Cerebellar cortex (tissue), 1 donor: ENCODE measurements at places on chromosomes 12 and 14.
A peak's percentile ranks its signal among the peaks of the same experiment; 100 is the strongest.

GRCh38 chr12:28242129-28242495 lies 51.9 kb downstream of the CCDC91 start:
- DNase-seq: no peak

DNA sequence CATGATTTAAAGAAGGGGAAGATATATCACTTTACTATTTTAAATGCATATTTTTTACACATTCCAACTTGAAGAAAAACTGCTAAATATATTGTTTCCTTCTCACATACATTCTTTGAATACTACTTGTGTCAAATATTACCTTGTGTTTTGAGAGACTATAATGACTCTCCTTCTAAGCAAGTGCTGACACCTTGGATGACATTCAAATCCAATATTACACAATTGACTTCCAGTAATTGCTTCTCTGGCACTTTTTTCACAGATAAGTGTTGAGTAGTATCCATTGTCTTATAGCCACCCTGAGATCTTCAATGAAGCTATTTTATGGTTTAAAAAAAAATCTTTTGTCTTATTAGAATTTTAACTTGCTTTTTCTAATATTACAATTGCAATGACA lies 61.2 kb upstream of the ST8SIA1 start:
- DNase-seq: no peak

- no peak for DNase-seq
These were observed 6.2 kb downstream of the MYL6 start for GRCh38 chr12:56164345-56164729.

DNA sequence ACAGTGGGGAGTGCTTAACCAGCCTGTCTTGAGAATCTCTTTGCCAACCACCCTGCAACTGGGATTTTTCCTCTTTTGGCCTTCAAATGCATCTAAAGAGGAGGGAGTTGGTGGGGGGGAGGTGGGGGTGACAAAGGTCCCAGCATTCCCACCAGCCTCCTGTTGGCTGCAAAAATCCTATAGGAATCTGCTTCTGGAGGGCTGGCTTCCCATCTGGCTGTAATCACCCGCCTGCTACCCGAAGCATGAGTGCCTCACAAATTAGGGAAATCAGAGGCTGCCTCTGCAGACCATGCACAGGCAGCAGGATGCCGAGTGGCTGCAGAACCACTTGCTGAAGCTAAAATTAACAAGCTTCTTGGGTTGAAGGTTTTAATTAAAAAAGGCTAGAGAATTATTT lies 73.9 kb upstream of the WSCD2 start:
- DNase-seq: no peak

DNA sequence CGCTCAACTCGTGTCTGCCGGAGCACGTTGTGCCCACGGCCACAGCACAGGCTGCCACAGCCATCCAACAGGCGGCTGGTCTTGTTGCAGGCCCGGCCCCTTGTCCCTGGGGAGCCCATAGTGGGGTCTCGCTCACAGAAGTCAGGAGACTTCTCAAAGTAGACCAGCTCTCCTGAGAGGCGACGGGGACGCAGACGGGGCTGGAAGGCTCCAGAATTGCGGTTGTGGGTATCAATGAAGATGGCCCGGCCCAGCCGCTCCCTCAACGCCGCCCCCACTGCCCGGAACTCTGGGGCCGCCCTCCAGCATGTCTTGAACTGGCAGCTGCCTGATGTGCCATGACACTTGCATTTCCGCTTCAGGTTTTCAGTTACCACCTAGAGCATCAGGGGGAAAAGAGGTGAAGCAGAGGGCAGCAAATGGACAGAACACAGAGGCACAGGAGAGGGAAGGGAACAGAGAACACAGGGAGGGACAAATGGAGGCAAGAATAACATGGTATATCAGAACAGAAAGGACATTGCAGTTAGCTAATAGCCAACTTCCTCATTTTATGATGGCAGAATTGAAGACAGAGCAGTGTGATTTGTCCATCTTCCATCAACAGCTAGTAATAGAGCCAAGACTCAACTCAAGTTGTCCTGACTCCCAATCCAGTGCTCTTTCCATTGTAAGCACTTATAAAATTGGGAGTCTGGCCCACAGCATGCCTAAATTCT lies 5.2 kb downstream of the WNT10B start:
- no peak for DNase-seq

GRCh38 chr14:59595071-59595470 lies 18.5 kb upstream of the CCDC175 start:
- no peak for DNase-seq

DNA sequence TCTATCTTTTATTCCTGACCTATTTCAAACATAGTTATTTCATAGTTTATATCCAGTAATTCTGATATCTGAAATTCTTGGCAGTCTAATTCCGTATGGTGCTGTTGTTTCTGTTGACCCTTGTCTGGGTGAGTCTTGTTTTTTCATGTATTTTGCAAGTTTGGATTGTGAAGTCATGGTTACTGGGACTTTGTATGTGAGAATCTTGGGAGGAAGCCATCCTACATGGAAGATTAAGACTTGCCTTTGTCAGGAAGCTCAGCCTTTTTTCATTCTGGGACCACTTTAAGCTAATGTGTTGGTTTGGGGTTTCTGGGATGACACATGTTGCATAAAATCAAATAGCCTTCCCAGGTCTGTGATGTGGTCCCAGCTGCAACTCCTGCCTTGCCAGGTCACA lies 191.6 kb upstream of the E2F7 start:
- DNase-seq: no peak

GRCh38 chr14:68956724-68957123 lies 22.4 kb downstream of the ACTN1 start:
- DNase-seq: no peak

GRCh38 chr12:92547906-92548305 lies 154.9 kb upstream of the PLEKHG7 start:
- no peak for DNase-seq

DNA sequence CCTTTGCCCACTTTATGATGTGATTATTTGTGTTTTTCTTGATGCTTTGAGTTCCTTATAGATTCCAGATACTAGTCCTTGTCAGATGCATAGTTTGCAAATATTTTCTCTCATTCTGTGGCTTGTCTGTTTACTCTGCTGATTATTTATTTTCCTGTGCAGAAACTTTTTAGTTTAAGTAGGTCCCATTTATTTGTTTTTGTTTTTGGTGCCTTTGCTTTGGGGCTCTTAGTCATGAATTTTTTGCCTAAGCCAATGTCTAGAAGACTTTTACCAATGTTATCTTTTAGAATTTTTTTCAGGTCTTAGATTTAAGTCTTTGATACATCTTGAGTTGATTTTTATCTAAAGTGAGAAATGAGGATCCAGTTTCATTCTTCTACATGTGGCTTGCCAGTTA lies 667.3 kb downstream of the SLC16A7 start:
- DNase-seq: no peak

DNA sequence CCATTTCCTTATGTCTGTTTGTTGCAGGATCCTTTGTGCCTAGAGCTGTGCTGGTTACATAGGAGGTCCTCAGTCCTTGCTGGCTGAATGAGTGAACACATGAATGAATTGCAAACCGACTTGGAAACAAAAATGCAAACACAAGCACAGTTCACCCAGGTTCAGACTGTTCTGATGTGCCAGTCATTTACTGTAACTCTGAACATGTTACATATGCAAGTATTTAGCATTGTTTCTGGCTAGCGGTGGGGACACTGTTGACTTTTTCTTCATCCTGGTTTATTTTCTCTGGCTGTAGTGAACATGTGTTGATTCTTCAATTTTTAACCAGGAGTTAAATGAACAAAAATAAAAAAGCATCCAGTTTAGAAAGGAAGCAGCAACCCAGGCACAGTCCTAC lies 33.4 kb downstream of the TSPAN9 start:
- DNase-seq: no peak

GRCh38 chr12:81530352-81530751 lies 228.8 kb downstream of the PPFIA2 start:
- no peak for DNase-seq

DNA sequence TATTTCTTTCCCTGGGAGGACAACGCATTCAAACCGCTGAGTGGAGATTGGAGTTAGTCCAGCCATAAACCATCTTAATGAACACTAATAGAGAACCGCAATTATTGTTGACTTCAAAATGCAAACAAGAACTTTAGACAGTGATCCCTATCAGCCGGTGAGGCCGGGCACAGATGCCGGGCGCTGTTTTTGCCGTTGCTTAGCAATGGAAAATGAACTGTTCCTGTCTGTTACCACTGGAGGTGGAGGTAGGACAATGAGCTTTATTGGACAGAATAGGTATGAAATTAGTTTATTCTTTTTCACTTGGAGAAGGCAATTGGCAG lies 216.8 kb downstream of the TTC8 start:
- no peak for DNase-seq

GRCh38 chr12:22733756-22734155 lies 108.8 kb downstream of the ETNK1 start:
- no peak for DNase-seq

GRCh38 chr12:20125276-20125798 lies 243.0 kb upstream of the PDE3A start:
- no peak for DNase-seq

DNA sequence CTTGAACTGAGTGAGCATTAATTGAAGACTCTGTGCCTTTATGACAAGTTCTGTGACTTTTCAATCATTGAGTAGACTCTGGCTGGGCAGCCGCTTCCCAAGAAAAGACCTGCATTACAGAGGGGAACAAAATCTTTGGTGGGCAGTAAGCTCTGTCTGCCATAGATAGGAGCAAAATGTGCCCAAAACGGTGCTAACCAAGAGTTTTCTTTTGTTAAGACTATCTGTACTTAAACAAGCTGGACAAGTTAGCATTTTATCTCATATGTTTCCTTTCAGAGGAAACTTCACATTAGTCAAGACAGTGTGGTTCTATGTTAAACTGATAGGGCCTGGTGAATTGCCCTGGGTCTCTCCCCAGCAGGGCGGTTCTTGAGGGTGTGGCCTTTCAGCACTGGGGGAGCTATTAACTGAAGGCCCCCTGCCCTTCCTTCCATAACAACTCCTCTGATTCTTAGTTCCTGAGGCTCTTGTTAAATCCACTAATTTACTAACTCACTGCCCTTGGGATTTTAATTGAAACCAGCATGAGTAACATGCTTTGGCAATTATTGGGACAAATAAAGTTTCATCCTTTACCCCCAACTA lies 219.6 kb downstream of the KTN1 start:
- DNase-seq: no peak

- no peak for DNase-seq
These were observed 41.3 kb downstream of the SSH1 start for GRCh38 chr12:108815875-108816594.

GRCh38 chr12:34287986-34288962 lies 266.0 kb downstream of the ALG10 start:
- no peak for DNase-seq

DNA sequence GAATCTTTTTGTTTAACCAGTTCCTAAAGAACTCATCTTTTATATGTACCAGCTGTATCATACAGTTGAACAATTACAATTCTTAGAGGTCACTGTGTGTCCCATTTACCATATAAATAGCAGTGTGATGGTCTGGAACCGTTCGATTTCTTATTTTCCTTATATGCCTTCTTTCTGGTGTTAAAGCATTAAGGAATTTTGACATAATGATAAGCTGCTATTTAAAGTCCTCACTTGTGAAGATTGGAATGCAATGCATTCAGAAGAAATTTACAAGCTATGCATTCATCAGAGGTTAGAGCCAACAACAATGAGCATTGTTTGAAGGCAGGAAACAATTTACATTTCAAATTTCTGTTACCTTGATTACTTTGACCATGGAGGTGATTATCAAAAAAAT lies 80.0 kb upstream of the PRICKLE1 start:
- DNase-seq: no peak

DNA sequence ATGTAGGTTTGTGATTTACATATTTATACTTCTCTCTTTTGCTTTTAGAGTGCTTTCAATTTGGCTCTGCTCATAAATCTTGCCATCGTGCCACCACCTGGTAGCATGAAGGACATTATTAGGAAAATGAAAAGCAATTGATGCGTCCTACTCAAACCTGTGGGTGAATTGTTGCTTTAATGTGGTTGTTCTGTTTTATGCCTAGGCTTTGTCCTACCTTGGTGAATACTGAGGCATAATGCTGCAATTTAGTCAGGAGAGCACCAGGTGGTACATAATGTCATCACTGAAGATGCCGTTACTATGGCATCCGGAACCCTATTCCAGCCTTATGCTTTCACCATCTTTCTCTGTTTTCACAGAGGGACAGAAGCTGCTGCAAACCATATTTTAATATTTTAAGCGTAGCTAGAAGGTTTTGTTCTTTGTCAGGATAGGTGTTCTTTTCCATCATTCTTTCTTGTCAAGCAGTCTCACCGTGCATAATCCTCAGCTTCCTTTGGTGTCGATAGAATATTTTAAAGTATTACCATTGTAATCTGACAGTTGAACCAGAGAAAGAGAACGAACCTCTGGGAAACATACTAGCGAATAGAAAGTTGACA lies 68.5 kb upstream of the PKP2 start:
- no peak for DNase-seq

DNA sequence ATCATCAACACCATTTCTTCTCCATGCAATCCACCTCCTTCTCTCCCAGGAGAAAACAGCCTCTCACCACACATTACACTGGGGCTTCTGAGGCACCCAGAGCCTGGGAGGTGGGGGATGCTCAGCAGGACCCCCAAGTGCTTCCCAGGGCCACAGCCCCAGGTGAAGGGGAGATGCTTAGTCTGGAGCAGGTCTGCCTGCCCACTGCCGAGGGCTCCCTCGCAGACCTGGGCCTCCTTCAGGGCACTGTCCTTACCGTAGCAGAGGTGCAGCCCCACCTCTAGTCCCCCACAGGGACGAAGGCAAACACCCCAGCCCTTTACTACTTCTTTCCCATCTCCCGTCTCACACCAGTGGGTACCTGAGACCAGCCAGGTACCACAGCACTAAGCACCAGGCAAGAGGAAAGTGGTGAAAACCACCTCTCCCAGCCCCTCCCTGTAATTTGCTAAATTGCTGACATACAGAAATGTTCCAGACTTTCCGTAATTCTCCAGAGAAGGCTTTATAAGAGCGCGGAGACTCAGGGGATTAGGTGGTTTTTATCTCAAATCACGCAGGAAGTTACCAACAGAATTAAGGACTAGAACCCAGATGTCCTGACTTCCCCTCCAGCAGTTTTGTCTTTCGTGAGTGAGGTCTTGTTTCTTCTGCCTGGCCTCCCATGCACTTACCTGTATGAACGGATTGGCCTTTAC lies 59.0 kb downstream of the PLEKHG3 start:
- no peak for DNase-seq

- no peak for DNase-seq
These were observed 380.4 kb upstream of the CCDC196 start for GRCh38 chr14:66105815-66106214.

- DNase-seq: no peak
These were observed 218.7 kb downstream of the RASSF9 start for GRCh38 chr12:85617307-85618091.

GRCh38 chr12:273382-273781 lies 10.7 kb upstream of the SLC6A13 start:
- DNase-seq: no peak

- peak; percentile 65 for DNase-seq
These were observed 42.0 kb downstream of the GPHB5 start for GRCh38 chr14:63276492-63277342.
